ENCODE measurements at places on chromosomes 13 and 19.
A peak's percentile ranks its signal among the peaks of the same experiment; 100 is the strongest.

DNA sequence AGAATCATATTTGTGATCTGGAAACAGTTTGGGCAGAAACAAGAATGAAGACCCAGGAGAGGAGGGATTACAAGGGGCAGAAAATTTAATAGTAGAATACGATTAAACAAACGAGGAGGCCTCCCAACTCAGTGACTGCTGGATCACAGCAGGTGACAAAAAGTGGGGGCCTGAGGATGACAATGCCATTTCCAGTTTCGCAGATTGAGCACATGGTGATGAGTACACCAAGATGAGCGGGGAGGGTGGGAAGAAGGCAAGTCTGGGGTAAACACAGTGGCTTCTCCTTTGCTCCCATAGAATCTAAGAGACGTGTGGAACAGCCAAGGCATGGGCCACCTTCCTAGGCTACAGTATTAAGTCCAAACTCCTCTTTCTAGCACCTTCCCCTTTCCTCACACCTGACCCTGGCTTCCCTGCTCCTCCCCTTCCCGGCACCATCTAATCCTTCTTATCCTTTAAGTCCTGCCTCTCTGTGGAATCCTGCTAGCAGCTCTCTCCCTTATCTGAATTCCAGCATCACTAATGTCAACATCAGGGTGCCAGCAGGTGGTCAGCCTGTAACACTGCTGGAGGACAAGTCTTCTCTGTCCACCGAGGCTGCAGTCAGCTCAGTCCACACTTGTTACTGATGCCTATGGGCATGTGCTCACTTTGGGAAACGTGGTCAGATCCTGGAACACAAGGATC lies 13.5 kb downstream of the ATP7B start:
- DNase-seq, result no peak

DNA sequence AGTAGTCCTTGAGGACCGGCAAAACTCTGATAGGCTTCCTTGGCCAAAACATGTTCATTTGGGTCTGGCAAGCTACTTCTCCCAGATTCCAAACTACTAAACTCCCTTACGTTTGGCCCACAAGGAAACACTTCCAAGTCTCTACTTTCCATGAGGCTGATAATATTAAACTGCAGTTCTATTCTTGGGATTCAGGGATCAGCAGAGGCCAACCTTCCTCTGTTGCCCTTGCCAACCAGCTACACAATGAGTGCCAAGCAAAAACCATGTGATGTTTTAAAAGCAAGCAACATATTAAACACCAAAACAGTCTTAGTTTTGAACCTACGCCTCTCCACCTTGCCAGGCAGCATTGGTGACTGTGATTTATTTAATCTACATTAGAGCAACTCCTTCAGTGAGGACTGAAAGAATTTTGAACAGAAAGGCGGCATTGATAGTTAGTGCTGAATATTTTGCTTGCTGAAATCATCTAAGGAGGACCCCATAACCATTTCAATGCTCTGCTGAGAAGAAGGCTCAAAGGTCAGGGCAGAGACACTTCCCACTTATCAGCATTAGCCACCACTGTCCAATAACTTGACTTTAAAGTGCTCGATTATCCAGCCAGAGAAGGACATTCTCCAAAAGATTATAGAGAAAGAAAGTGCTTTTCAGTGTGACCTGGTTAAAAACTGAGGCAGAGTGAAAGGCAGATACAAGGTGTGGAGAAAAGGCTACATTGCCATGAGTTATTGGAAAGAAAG lies 287.1 kb downstream of the TBC1D4 start:
- DNase-seq, result no peak

- no peak for DNase-seq
These were observed 292.9 kb downstream of the LMO7 start for GRCh38 chr13:75929076-75929475.

GRCh38 chr19:51116736-51117286 lies 7.9 kb upstream of the SIGLEC9 start:
- DNase-seq, result no peak

DNA sequence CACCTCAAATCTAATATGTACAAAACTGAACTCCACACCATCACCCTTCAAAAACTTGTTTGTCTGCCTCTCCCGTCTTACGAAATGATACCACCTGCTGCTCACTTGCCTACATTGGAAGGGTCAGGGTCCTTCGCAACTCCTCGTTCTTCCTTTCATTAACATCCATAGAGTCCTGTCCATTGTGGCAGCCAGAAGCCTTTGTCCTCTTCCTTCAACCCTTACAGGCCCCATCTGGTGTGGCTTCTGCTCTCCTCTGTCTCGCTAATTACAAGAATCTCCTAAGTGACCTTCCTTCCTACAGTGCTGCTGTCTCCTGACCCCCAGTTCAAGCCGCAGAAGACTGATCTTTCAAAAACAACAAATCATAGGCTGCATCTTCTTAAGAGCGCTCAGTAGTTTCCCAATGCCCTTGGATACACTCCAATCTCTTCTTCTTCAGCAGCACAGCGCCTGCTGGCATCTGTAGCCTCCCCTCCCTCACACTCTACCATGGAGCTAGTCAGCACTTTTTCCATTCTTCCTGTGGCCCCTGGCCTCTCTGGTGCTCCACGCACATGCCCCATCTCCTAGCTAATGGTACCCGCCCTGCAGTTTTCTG lies 382.7 kb downstream of the LIG4 start:
- no peak for DNase-seq

DNA sequence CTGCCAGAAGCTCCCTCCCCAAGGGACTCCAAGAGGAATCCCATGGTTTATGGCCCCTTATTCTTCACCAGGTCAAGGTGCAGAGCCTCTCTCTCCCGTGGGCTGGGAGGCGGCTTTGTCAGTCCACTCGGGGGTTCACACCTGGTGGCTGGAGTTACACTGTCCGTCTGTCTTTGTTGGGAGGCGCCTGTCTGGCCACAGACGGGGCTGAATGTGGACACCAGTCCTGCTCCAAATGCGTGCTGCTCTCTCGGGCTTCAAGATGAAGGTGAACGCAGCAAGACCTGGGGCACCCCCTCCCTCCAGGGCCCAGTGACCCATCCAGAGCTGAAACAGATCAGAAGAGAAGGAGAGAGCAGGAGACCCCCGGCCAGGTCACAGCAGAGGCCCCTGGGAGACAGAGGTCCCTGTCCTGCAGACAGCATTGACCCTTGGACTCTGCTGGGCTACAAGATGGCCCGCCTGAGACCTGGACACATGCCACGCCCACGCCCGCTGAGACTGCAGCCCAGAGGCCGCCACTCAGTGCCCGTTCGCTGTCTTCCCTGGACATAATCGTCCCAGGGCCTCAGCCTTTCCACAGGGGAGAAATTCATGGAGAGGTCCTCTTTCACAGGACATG lies 29.9 kb upstream of the TUBGCP3 start:
- DNase-seq, result no peak

- no peak for DNase-seq
These were observed 242.7 kb upstream of the HTR2A start for GRCh38 chr13:47139519-47139918.

DNA sequence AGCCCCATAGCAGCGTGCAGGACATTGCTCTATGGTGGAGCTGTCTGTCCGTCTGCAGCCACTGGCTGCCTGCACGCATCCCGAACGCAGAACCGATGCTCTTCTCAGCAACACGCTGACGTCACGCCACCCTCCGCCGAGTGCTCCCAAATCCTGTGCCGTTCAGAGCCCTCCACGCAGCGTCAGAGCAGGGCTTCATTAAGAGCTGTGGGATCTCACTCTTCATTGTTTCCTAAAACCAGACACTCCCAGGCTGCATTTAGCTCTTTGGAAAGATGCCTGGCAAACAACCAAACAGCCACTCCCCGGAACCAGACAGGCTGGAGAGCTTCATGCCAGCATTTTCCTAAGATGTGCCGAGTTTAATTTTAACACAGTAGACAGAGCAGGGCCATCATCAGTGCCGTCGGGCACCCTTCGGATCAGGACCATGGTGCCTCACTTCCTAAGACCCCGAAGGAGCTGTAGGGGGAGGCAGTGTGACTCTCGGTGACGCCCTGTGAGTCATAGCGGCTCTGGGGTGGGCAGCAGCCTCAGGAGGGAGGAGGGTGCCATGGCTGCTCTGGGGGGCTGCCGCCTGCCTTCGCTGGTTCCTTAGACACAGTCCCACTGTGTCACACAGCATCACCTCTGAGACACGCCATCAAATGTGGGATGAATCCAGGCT lies 131.5 kb upstream of the MCF2L start:
- no peak for DNase-seq

DNA sequence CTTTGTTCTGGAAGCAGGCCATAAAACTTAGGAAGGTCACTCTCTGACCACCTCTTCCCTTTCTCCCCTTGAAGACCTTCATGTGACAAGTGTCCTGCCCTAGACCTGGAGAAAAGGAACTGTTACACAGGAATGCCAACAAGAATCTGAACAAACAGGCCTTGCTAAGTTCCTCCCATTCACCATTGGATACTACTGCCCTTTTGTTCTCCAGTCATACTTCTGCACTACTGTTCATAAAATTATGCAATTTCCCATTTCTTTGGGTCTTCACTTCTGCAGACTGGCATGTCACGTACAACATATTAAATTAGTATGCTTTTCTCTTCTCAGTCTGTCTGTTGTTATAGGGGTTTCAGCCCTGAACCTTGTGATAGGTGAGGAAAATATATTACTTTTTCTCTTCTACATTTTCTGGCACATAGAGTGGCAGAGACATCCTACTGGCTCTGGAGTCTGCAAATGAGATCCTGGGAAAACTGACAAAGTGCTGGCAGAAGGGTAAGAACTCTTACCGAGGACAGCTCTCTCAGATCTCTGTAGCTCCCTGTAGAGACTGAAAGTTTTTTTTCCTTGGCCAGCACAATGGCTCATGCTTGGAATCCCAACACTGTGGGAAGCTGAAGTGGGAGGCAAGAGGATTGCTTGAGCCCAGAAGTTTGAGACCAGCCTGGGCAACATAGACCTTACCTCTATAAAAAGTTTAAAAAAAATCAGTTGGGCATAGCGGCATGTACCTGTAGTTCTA lies 87.6 kb upstream of the SPRY2 start:
- DNase-seq, result no peak

- no peak for DNase-seq
These were observed 2.4 kb downstream of the PTPRH start for GRCh38 chr19:55206664-55207500.

DNA sequence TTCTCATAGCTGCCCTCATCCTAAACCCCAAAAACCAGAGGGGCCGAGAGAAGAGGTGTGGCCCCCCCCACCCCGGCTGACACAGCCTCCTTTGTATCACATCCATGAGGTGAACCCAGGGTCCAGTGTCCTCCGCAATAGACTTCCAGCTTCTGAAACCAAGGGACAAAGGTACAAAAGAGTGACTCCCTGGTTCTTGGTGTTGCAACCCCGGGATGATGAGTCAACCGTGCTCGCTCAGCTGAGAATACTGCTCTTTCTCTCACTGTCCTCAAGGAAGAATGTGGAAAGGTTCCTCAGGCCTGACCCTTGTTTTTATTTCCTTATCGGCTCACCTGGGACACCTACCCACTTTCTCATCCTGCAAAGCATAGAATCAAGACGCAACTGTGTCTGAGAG lies 5.5 kb downstream of the SLC15A1 start:
- DNase-seq, result no peak

DNA sequence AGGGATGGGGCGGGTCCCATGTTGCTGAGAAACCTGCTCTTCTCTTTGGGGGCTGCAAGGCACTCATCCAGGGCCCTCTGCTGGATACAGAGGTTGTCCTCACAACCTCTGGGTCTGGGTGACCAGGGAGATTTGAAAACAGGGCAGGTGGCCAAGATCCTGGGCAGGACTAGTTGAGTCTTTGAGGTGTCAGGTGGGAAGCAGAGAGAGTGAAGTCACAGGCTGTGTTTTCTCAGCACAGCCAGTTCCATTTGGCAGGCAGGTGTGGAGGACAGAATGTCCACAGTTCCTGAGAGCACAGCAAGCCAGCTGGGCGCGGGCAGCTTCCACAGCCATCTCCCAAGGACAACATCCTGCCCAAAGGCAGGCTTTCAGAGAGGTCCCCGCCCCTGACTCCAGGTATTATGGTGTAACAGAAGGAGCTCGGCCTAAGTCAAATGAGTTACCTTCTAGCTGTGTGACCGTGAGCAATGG lies 118.8 kb downstream of the NUFIP1 start:
- no peak for DNase-seq

DNA sequence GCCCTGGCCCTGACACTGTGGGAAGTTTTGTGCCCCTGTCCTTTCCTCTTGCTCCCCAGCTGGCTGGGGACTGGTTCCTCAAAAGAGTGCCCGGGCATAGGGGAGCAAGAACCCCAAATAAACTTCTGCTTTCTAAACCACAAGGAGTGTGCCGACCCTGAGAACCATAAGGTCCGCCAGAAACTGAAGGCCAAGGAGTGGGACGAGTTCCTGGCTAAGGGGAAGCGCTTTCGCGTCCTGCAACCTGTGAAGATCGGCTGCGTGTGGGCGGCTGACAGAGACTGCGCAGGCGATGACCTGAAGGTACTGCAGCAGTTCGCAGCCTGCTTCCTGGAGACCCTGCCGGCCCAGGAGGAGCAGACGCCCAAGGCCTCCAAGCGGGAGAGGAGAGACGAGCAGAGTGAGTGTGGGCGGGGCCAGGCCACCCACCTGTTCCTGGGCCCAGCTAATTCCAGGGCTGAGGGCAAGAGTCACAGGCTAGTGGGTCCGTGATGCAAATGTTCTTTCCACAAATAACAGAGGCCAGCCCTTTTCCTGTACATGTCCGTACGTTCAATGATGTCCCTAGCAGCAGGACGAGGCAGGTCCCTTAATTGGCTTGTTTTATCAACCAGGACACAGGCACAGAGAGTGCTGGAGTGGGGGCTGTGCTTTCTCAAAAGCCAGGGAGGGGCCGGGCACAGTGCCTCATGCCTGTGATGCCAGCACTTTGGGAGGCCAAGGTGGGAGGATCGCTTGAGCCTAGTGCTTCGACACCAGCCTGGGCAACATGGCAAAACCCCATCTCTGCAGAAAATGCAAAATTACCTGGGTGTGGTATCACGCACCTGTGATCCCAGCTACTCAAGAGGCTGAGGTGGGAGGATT lies 25.6 kb downstream of the UBXN6 start:
- no peak for DNase-seq

DNA sequence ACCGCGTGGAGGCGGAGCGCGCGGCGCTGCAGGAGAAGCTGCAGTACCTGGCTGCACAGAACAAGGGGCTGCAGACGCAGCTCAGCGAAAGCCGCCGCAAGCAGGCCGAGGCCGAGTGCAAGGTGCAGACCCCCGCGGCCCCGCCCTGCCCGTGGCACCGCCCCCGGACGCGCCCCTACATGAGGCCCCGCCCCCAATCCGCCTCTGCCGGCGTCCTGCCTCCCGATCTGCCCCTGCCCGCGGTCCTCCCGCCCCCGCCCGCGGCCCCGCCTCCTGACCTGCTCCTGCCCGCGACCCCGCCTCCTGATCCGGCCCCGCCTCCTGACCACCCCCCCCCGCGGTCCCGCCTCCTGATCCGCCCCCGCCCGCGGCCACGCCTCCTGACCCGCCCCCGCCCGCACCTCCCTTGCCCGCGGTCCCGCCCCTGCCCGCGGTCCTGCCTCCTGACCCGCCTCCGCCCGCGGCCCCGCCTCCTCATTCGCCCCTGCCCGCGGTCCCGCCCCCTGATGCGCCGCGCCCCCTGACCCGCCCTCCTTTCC lies 11.7 kb downstream of the PRR36 start:
- DNase-seq, result peak; percentile 79

Data from stimulated activated CD4-positive, alpha-beta T cell treated with anti-CD3 and anti-CD28 coated beads, TNF-alpha, amount 100 ng/mL, for 24 hours (primary cell).